ENCODE measurements at places on chromosomes 13 and 19.

- DNase-seq: no peak
Observed at GRCh38 chr13:112244061-112244460, 132.1 kb upstream of the SPACA7 start.

DNA sequence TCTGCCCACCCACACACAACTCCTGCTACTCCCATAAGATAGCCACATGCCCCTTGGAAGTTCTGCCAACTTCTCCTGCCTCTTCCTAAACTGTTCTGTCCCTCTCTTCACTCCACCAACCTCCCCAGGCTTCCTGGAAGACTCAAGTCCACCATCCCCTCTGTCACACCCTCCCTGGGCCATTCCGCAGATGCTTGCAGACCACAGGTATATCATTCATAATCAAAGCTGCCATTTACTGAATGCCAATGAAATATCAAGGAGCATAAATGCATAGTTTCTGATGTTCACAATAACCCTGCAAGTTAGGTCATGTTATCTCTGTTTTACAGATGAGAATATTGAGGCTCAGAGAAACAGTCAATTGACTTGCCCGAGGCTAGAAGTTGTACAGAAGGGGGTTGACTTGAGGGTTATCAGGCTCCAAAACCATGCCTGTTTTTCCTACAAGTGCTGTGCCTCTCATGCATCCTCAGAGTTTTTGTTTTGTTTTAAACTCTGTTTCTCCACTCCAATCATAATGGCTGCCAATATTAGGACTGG is 135.6 kb downstream of the SLC7A1 start:
- DNase-seq: no peak

DNA sequence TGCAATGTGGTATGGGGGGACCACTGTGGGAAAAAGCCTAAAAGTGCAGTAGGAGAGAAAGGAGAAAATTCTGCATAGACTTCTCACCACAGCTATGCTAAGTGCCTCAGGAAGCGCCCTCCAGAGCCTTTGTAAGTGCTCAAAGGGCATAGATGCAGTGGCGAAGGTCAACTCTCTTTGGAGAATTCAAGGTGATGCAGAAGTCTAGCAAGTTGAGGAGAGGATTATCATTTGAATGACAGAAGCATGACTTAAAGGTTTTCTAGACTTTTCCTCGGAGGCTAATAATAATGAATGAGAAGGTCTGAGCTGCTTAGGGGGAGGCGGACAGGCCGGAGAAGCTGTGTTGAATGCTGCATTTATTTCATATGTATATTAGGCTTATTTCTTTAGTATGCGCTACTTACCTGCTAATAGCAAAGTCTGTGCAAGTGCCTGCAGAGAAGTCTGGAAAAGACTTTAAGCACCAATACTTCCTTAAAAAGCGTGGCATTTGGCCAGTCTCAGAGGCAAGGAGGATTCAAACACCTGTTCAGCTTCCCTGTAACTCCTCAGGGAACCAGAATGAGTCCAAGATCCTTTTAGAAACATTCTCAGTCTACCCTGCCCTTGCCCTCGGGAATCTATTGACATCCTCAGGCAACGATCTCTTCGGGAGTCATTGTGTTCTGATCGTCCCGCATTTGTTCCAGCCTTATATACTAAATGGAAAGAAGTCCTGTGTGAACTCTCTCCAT is 56.2 kb downstream of the FLT1 start:
- DNase-seq: no peak

DNA sequence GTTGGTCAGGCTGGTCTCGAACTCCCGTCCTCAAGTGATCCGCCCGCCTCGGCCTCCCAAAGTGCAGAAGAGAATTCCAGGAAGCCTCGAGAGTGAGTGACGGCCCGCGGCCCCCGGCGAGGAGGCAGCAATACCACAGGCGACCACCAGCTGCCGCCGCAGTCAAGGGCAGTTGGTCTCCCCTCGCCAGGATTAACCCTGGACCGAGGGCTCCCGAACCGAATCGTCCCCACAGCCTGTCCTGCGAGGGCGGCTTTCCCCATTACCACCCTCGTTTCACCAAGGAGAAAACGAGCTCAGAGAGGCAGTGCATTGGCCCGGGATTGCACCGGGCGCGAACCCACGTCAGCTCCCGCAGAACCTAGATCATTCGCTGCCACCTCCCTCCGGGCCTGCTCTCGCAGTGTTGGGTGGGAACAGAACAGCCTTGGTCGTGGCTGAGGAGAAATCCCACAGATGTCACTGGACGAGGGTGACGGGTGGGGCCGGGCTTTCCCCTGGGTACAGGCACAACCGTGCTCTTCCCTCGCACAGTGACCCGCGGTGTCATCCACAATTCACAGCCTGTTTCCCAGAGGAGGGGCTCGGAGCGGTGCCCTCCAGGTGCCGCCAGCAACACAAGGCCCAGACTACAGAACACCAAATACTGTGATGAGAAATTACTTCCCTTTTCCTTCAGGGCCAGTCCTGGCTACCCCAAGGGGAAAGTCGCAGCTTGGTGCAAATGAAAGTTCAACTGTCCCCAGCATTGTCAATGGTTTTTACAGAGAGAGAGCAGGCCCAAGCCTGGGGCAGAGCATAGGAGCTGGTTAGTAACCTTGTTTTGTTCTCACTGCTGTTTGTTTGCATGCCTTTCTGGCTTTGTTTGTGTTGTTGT is 24.8 kb downstream of the C2CD4C start:
- no peak for DNase-seq

DNA sequence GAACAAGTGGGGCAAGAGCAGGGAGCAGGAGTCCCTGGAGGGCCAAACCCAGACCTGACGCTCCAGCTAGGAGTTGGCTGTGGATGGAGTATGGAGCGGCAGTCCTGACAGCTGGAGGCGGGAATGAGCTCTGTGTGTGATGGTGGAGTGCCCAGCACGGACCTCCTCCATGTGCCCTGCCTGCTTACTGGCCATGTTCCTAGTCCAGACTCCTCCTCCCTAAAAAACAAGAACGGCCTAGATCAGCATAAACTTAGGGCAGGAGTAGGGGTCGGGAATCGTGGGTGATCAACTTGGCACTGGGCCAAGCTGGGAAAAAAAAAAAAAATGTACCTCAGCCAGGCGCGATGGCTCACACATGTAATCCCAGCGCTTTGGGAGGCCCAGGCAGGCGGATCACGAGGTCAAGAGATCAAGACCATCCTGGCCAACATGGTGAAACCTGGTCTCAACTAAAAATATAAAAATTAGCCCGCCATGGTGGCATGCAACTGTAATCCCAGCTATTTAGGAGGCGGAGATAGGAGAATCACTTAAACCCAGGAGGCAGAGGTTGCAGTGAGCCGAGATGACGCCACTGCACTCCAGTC is 29.5 kb downstream of the LTBP4 start:
- DNase-seq: no peak

DNA sequence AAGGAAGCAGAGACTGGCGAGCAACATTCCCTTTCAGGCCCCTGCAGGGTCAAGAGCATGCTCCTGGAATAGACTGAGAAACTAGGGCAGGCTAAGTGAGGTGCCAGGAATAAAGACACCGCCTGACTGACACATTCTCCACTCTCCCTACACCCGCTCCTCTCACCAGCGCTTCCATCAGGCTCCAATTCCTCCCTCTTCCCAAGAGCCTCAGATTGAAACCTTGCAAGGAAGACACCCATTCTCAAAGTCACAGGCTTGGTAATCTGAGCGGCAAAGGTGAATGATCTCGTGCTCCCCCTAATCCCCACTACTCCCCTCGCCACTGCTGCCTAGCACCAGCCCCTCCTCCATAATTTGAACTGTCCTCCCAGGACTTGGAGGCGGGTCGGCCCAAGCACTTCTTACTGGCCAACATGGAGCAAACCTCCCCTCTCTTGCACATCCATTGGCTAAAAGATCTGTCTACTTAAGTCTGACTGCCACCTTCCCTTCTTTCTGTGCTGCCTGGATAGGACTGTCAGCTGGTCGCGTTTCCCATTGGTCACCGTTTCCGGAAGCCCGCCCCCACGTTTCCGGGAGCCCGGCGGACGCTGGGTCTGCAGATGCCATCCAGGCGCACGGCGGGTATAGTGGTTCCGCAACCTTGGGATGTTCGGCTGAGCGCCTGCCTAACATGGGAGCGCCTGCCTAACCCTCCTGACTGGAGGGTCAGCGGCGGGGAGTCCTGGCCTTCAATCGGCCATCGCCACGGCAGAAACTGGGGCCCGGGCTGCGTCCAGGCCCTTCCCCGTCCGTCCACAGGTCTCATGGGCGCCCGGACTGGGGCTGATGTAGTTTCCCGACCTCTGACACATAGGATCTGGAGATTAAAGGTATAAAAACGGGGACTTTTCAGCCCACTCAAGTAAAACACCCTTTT is 33.6 kb downstream of the ZNF383 start:
- no peak for DNase-seq

DNA sequence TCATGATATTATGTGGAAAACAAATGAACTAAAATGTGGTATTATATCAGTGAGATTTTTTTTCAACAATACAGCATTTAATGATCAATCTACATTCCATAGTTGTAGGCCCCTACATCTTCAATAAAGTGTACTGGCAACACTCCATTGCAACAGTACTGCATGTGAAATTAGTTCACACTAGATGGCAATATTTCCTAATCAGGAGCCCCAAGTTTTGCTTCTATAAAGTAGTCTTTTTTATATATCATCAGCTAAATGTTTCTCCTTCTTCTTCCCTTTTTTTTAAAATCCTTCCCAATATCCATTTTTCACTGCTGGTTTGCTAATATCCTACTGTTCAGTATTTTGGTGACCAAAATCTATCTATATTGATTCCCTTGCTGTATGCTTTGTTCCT is 528.3 kb upstream of the ATXN8OS start:
- no peak for DNase-seq

GRCh38 chr13:99197117-99197651 is 3.5 kb upstream of the UBAC2 start:
- no peak for DNase-seq

DNA sequence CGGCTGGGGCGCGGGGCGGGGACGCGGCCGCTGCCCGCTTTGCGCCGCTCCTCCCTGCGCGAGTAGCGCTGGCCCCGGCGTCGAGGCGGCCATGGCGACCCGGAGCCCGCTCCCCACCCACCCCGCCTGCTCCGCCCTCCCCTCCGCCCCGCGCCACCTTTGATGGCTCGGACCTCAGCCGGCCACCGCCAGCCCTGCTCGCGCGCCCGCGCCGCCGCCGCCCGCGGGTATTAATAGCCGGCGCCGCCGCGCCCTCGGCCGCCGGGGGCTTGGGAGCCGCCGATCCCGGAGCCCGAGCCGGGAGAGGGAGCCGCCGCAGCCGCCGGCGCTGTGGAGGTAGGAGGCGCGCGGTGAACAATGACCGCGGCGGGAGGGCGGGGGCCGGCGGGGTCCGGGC is 261 bp downstream of the FARP1 start:
- DNase-seq: no peak

DNA sequence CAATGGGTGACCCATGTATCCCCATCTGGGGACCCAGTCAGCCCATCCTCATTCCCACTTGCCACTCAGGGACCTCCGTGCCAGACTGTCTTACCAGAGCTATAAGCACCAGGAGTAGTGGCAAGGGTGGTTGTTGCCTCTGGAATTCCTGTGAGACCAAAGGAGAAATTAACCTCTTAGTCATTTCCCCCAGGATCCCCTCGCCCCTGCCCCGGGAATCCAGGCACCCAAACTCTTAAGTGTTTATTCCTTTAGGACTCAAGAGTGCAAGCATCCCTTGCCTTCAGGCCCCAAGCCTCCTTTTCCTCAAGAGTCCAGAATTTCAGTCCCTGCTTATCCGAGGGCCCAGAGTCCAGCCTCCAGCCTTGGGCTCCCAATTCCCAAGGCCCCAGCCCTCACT is 9.2 kb downstream of the NTN5 start:
- no peak for DNase-seq

GRCh38 chr13:35016362-35017112 is 74.5 kb downstream of the NBEA start:
- DNase-seq: no peak

GRCh38 chr19:4568886-4569285 is 9.4 kb upstream of the SEMA6B start:
- no peak for DNase-seq

DNA sequence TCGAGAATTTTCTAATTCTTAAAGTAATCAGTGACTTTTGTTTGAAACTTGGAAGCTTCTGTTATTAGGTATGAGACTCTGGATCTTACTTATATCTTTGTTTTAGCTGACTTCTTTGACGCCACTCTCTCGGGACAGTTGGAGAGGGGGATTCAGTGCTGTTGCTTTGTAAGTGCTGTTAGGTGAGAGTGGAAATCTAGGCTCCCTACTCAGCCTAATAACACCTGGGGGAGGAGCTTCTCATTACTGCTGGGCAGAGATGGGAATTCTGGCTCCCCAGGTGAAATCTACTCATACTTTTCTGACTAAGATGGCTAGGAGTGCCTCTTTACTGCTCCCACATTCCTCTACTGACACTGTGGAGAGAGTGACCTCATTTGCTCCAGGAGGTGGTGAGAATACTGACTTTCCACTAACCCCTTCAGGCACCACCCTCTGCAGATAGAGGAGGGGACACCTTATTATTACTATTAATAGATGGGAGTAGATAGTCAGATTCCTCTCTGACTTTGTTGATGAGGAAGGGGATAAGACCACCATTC is 324.9 kb upstream of the SPRY2 start:
- no peak for DNase-seq

- DNase-seq: peak; percentile 50
Observed at GRCh38 chr19:15551293-15552004, 43.1 kb downstream of the CYP4F22 start.

GRCh38 chr19:41479757-41480191 is 36.8 kb downstream of the ERICH4 start:
- DNase-seq: no peak

DNA sequence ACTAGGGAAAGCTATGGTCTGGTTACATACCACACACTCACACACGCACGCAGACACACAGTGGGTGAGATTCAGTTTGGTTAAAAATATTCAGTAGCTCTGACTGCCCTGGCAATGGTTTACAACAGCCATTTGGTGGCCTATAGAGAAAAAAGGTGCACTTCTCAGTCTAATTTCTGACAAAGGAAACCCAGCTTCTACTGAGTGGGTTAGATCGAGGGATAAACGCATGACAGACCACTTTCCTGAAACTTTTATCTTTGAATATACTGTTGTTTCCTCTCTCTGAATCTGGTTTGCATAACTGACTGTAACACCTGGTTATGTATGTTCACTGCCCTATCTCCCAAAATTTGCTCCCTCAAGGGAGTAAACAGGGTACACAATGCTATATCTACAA is 2.5 kb downstream of the LIG4 start:
- no peak for DNase-seq

- DNase-seq: no peak
Observed at GRCh38 chr19:49058562-49058961, 1.0 kb upstream of the CGB7 start.

DNA sequence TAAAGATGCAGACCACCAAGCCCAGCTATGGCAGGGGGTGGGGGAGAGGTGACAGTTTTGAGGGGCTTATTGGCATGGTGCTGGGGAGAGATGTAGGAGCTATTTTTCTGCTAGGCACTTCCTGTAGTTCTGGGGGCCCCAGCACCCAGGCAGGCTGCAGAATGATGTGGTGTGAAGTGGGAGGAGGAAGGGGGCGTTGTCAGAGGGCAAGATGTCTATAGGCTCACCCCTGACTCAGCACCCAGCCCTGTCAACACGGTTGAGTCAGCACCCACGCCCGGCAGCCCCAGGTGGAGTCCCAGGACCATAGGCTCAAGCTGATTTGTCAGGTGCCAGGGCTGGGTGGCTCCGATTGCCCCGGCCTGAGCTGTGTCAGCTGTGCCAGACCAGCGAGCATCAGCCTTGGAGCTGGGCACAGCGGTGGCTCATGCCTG is 5.8 kb downstream of the KLF2 start:
- peak; percentile 90 for DNase-seq

- DNase-seq: no peak
Observed at GRCh38 chr13:113989585-113990300, 15.9 kb upstream of the C13orf46 start.

GRCh38 chr13:31223640-31224039 is 23.9 kb downstream of the B3GLCT start:
- no peak for DNase-seq

Data from stimulated activated CD4-positive, alpha-beta T cell treated with anti-CD3 and anti-CD28 coated beads, Interleukin-15, amount 100 ng/mL, for 1 hour (primary cell).